ENCODE measurements at places on chromosomes 7 and 10. TPM values are rescaled to one million over a fixed set of nuclear protein-coding genes. Genes with fewer than 3 reads are reported as not detected.

The DEPP1 gene
- total RNA-seq = 14.8 TPM

The STAG3 gene
- 0.22 TPM for total RNA-seq

- peaks cover 10% of the 10 kb centered on the region for H3K4me1 ChIP-seq
- H3K27ac ChIP-seq = no peak overlapping the region
- no peaks in the 10 kb centered on the region for H3K36me3 ChIP-seq
- no peak for DNase-seq
These were observed 75.4 kb upstream of the PDSS1 start for GRCh38 chr10:26621889-26622711.

DNA sequence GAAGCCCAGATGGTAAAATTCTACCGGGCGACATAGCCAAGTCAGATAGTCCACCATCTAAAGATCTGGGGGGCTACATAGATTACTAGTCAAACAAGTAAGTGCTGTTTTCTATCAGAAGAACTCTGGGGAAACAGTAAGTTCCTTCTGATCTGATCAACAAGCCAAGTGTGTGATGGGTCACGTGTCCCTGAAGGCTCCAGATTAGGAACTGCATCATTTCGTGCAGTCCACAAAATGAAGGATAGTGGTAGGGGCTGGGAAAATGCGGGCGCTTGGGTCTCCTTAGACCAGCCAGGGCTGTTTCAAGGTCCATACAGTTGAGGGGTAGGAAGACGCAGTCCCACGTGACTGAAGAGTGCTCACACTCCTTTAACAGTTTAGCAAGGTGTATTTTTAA is 1.8 kb upstream of the CHN2 start:
- no peak for DNase-seq
- no peak overlapping the region for H3K4me3 ChIP-seq
- H3K27me3 ChIP-seq = no peaks in the 10 kb centered on the region
- peaks cover 74% of the 10 kb centered on the region for H3K4me1 ChIP-seq

DNA sequence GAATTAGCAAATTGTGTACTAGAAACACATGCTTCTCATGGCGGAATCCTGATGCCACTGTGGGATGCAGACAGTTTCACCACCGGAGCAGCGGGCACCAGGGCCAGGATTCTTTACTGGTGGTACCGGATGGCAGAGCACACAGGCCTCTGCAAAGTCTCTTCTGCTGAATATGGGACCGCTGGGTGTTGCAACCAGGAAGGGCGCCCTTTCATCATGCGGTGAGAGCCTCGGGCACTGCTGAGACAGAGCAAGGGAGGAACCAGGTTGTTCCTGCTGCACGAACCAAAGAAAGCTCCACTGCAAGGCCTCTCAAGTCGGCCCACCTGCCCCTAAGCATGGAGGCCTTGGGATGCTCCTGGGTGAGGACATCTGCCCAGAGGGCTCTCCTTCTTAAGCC is 57.0 kb upstream of the NMT2 start:
- no peak for DNase-seq
- H3K27me3 ChIP-seq = no peaks in the 10 kb centered on the region
- no peak overlapping the region for H3K4me3 ChIP-seq
- H3K36me3 ChIP-seq = peaks cover 14% of the 10 kb centered on the region
- no peaks in the 10 kb centered on the region for H3K4me1 ChIP-seq

DNA sequence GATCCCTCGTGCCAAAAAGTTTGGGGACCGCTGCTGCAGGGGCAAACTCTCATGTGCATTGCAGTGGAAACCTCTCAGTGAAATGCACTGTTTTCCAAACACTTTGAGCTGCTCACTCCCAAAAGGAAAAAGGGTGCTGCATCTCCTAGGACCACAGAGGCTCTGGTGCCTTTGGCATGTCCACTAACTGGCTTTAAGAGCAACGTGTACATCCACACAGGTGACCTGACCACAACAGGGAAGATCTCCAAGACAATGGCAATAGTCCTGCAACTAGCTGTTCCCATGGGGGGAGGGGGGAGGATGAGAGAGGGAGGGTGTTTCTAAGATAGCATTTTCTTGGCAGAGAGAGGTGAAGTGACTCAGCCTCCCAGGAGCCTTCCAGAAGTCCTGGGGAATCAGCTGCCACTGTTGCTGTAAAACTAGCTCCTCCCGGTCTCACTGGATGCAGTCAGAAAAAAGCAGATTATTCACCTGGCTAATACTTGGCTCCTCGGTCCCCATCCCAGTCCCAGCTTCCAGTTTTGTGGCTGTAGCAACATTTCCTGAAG is 181.7 kb downstream of the HECW1 start:
- no peaks in the 10 kb centered on the region for H3K36me3 ChIP-seq
- H3K4me1 ChIP-seq = no peaks in the 10 kb centered on the region
- H3K27me3 ChIP-seq = no peaks in the 10 kb centered on the region
- DNase-seq = no peak

DNA sequence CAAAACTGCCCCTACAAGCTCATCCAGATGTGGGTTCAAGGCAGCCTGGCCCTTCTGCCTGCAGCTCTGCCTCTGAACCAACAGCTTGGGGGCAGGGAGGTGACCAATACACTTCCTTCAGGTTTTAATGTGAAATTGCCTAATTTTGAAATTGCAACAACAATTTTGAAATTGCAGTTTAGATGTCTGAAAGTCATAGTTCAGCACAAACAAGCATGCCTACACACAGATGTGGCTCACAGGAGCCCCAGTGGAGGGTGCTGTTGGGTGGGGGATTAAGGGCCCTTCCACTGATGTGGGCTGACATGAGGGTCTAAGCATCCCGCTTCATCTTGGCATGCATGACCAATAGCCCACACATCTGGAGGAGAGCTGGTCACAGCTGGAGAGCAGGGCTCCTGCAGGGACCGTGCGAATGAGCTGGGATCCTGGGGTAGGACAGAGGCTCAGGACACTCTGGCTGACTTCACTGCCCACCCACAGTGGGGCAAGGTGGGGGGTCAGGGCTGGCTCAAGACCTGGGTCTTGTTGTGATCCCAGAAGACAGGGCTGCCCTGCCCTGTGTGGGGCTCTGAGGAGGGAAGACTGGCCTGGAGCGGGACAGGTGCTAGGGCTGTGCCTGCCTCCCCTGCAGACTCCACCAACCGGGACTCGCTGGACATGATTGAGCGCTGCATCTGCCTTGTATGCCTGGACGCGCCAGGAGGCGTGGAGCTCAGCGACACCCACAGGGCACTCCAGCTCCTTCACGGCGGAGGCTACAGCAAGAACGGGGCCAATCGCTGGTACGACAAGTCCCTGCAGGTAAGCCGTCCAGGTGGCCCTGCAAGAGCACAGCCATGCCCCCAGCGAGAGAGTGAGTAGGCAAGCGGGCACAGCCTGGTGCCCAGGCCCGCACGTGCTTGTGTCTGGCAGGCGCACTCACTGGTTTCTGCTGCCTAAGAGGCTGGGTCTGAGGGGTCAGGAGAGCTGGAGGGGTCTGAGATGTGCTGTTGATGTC is 32.3 kb downstream of the CHAT start:
- H3K36me3 ChIP-seq = no peaks in the 10 kb centered on the region
- no peak overlapping the region for H3K4me3 ChIP-seq
- peaks cover 39% of the 10 kb centered on the region for H3K27me3 ChIP-seq
- no peak overlapping the region for H3K27ac ChIP-seq
- H3K4me1 ChIP-seq = no peaks in the 10 kb centered on the region
